ENCODE measurements at places on chromosomes 16 and 17.

DNA sequence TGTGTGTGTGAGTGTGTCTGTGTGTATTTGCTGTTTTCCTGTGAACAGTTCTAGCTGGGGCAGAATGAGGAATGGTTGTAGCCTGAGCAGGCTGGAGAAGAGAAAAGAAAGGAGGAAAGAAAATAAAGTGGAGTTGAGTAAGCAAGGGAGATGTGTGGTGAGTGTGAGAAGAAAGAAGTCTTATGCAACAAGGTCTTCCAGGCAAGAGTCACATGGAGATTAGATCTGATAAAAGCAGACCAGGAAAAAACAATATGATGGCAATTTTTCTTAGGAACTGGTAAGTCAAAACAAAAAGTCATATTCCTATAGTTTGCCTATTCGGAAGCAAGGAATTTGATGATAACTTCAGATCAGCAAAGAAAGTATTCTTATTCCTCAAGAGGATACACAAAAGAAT lies 125.0 kb downstream of the HS3ST3A1 start:
- DNase-seq = no peak

GRCh38 chr16:80100186-80100585 lies 440.6 kb upstream of the DYNLRB2 start:
- DNase-seq = no peak

- no peak for DNase-seq
These were observed 127.1 kb downstream of the ENGASE start for GRCh38 chr17:79201536-79202227.

DNA sequence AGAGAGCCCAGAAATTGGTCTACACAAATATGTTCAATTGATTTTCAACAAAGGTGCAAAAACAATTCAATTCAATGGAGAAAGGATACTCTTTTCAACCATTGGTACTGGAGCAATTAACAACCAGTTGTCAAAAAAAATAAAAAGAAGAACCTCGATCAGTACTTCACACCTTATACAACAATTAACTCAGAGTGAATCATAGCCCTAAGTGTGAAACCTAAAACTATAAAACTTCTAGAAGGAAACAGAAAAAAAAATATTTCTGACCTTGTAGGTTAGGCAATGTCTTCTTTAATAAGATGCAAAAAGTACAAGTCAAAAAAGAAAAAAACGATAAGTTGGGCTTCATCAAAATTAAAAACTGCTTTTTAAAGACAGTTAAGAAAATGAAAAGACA lies 56.1 kb upstream of the CHMP6 start:
- DNase-seq = no peak

DNA sequence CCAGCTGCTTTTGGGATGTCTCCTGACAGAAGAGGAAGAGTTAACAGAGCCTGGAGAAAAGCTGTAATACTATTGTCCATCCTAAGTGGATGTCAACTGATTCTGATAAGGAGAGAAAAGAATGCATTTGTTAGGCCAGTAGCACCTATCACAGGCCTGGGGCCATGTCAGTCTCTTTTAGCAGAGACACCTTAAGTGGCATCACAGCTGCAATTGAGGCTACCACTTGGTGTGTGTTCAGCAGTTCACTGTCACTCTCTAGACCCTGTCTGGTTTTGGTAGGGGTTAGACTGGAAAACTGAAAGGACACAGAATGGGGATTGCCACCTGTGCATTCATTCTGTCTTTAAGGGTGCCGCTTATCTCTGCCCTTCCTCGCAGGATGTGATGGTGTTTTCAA lies 42.0 kb downstream of the PSMD12 start:
- no peak for DNase-seq

DNA sequence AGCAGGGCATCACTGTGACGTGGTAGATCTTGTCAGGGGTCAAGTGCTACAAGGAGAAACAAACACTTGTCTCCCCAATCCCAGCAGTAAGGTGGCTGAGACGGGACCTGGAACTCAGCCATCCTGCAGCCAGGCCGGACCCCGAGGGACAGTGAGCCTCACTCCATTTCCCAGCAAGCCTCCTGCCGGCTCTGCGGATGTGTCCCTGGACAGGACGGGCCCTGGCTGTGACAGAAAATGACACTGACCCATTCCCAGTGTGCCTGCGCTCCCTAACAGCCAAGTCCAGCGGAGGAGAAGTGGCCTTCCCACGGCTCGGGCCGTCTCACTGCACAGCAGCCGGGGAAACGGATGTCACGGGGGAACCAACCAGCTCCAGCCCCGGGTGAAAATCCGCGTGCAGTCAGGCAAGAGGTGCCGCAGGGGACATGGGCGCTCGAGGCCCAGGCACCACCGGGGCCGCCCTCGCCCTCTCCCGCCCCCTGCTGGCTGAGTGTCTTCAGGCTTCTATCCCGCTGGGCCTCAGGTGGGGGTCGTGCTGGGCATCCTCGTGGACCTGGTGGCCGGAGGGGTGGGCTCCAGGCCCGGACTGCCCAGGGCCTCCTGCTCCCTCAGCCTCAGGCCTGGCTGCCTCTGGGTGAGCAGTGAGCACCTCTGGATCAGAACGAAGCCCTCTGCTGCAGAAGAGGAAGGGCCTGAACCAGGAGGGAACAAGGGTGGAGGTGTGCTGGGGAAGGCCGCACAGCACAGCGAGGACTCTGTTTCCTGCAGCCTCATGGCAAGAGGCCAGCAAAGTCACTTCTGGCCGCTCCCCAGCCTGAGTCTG lies 6.7 kb downstream of the HAGHL start:
- no peak for DNase-seq

- no peak for DNase-seq
These were observed 15.2 kb downstream of the CACNA1G start for GRCh38 chr17:50575581-50576210.

GRCh38 chr17:60076811-60077210 lies 1.9 kb downstream of the HEATR6 start:
- DNase-seq = no peak

DNA sequence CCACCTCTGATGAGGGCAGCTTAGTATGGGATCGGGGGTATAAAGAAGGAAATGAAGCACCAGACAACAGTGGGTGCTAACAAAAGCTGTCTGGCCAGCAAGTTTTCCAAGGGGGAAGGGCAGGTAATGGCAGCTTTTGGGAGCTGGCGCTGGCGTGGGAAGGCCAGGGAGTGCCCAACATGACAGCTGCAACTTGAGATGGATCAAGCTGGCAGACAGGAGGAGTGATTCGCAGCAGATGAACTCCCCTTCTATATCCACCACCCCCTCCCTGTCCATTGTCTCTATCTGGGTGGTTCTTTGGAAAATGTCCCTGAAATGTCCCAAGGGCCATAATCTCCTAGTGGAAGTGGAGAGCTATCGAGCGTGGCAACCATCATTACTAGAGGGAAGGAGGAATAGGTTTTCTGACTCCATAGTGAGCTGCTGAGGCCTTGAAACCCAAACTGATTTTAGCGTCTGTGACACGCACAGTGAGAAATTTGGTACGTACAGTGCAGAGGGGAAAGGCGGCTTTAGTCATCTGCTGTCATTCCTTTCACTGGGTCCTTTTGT lies 4.8 kb upstream of the INPP5K start:
- no peak for DNase-seq

DNA sequence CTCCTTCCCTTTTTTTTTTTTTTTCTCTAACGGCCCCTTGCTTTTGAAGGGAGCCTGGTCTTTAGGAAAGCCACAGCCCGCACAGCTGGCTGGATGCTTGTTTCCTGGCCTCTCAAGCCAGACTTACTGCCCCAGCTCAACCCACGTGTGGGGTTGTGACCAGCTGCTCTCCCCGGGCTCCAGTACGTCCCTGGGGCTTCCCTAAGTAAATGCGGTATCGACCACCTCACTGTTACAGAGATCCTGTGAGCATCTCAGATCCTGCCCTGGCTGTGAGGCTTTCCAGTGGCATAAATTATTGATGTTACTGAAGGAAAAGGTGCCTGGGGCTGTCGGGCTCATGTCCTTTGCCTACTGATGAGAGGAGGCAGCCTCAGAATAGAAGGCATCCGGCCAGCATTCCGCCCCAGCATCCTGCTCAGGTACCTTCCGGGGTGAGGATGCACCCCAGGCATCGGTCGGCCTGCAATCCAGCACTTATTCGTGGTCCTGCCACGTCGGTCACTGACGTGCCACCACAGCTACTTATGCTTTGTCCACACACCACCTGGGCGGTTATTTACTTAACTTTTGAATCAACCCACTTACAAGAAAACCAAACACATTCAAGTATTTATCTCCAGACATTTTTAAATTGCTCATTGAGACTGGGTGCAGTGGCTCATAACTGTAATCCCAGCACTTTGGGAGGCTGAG lies 9.6 kb downstream of the GPRC5B start:
- no peak for DNase-seq

DNA sequence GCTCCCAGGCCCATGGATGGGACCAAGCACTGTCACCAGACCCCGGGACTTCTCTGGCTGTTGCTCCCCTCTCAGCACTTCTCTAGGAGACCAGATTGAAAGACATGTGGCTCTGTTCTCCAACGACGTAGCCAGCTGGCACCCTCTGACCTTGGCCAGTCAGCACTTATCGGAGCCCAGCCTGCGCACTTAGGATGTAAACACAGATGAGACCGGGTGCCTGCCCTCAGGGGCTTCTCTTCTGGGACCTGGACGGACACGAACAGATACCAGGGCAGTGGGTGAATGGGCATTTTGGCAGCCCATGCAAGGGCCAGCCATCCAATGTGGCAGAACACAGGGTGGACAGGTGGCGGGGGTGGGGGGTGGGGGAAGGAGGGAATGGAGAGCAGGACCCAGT lies 6.6 kb downstream of the ZDHHC1 start:
- DNase-seq = no peak
